WERI-Rb-1 (cell line): ENCODE measurements at places on chromosomes 4 and X.

DNA sequence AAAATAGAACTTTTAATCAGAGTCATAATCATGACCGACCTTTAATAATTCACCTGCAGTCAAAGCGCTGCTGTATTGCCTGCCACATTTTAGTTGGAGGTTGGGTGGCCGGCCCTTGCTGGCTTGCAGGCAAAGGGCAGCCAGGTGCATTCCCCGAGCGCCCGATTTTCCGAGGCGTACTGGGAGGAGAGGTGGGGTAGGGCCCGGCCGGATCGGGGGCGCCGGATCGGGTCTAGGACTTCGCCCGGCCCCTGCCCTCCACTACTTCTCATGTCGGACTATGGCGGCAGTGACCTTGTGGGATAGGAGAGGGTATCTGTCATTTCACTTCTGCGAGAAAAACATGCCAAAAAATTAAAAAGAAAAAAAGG is 2.5 kb upstream of the RS1 start:
- no peak for DNase-seq

GRCh38 chrX:115898382-115899001 is 272.1 kb upstream of the AGTR2 start:
- peak; percentile 97 for DNase-seq

GRCh38 chr4:8580321-8581093 is at the start of gene GPR78:
Gene GPR78 (plus strand): TSS chr4:8580392. CDS start chr4:8580983, 591 bp downstream.
- DNase-seq = peak; percentile 87

DNA sequence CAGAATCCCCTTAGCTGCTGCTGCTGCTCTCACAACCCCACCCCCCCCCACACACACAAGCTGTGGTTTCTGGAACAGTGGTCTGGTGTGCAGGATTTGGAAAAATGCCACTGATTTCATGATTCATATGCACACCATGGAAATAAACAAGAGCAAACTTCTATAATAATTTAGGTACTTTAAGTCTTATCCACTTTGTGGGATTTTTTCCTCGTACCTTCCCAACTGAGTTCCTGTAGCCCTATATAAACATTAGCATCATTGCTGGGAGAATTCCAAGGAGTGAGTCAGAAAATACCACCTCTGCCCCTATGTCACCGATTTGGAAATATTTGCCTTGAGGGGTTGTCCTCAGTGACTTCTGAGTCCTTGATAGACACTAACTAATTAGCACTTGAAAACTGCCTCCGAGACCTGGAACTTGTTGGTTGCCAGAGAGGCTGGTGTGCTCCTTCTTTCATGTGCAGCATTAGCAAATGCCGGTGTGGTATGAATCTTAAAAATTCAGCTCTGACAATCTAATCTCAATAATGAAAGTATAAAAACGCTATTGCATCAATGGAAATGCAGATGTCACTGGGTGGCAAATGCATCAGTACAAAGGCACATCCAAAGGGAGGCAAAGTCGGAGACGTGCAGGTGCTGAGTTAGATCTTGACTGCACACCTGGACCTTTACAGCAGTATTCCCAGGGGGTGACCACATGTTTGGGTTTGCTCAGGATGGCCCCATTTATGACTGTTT is 61.8 kb downstream of the CPE start:
- DNase-seq = no peak

GRCh38 chrX:106613277-106613676 is 1.5 kb downstream of the RADX start:
- DNase-seq = no peak

DNA sequence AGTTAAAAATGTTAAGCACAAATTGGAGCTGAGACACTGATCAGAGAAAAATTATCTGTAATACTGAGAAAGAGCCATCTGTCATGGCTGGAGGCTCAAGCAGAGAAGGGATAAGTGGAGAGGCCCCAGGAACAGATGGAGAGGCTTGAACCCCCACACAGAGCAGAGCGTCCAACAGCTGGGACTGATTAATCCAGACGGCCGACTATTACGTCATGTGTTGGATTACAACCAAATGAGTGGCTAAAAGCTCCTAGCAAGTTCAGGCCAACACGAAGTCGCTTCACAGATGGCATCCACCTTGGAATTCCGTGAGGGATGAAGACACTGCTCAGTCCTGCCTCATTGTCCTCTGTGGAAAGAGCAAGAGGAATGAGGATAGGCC is 57.7 kb upstream of the ATXN3L start:
- DNase-seq = peak; percentile 97

DNA sequence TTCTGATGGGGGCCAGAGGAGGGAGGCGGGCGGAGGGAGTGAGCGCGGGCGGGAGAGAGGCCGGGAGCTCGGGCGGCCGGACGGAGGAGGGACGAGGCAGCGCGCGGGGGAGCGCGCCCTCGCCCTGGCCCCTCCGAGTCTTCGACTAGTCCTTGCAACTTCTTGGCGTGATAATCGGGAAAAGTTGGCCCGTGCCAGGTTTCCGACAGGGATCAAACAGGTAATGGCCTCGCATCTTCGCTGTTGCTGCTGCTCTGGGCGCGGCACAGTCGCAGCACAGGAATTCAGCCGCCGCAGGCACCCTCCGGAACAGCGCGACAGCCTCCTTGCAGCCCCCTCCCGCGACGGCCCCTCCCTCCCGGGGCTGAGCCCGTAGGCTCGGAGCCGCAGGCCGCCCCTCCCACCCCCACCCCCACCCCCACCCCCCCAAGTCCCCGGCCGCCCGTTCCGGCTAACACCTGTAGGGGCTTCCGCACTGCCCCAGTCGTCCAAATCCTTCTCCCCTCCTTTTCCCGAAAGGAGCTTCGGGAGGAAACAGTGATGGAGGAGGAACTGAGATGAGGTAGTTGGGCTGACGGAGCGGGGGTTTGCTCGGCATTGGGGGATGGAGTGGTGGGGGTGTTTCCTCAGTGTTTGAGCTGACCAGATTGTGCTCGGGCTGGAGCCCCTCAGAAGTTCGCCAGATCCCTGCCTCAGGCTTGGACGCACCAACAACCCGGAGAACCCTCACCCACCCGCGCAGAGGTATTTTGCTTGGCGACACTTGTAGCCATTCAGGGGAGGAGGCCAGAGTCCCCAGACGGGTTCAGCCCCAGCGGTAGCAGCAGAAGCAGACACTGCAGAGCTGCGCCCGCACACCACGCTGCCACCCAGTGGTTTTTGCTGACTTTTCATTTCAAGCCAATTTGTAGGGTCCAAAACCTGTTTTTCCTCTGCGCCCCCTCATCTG is at the start of gene FGF13:
FGF13 (minus strand) TSS at position 319 of the 949 bp plus-strand sequence. CDS start 714 bp downstream, outside the sequence.
- DNase-seq = no peak

DNA sequence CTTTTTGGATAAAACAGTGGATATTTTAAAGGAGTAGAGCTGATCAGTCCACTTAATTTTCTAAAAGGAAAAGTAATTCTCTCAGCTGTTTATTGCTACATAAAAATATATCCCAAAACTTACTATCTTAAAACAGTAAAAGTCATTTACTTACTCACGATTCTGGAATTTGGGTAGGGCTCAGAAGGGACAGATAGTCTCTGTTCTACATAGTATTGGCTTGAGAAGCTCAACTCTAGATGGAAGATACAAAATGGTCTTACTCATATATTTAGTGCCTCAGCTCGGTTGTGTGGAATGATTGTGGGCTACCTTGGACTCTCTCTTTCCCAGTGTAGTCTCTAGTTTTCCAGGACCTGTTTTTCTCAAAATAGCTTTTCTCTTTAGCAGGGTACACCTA is 691.5 kb upstream of the POU3F4 start:
- no peak for DNase-seq

DNA sequence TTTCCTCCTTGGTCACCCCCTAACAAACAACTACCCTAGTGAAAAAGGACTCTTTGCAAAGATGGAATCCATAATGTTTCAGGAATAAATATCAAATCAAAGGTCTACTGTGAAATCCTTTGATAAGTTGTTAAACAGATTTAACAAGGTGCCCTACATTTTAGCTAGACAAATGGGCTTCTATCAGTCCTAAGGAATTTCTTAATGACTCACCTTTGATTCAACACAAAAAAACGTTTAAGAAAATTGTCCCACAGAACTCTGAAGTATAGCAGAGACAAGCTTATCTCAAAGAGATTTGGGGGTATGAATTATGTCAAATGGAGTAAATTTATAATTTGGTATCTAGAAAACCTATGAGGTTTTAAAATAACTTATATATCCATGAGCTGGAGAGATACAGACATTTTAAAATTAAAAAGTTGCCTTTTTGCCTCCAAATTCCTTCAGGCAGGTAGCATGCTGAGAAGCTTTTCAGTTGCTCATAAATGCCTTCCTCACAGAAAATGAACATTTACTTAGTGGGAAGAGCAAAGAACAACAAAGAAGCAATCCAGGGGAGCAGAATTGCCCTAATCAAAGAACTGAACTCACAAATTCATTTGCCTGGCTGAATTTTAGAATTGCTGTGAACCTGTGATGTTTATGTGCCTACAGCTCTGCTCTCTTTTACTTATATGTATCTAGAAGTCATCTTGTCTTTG is 649.3 kb downstream of the STPG2 start:
- DNase-seq = no peak

GRCh38 chr4:100208964-100209363 is 18.7 kb upstream of the DDIT4L start:
- no peak for DNase-seq

DNA sequence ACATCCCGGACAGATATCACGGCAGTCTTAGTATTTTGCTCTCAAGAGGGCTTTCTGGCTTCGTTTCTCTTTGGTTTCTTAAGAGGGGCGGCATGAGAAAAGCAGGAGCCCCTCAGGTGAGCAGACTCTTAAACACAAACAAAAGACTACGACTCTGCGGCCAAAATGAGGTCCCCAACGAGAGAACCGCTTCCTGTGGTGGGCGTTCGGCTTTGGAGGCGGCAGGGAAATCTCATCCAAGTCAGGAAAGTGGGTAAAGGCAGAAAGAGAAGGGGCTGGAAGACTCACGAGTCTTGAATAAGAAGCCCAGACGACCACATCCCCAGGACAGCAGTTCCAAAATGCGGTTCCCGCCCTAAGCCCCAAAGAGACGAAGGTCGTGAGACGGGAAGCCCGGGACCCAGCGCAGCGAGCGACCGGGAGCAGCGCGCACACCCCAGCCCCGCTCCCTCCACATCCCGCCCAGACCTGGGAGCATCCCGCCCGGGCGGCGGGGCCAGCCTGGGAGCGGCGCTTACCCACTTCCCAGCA is 409 bp downstream of the UGDH start:
- DNase-seq = no peak

GRCh38 chr4:66662620-66663019 is 882.7 kb downstream of the CENPC start:
- no peak for DNase-seq

- DNase-seq = no peak
Observed at GRCh38 chr4:172996571-172997216, 171.9 kb upstream of the GALNT7 start.

GRCh38 chr4:180148737-180149136 is 2094.5 kb upstream of the TENM3 start:
- DNase-seq = no peak

- DNase-seq = peak; percentile 44
Observed at GRCh38 chrX:153519569-153520286, 2.3 kb downstream of the ATP2B3 start.

GRCh38 chr4:121692261-121692660 is 4.5 kb downstream of the ANXA5 start:
- DNase-seq = no peak

DNA sequence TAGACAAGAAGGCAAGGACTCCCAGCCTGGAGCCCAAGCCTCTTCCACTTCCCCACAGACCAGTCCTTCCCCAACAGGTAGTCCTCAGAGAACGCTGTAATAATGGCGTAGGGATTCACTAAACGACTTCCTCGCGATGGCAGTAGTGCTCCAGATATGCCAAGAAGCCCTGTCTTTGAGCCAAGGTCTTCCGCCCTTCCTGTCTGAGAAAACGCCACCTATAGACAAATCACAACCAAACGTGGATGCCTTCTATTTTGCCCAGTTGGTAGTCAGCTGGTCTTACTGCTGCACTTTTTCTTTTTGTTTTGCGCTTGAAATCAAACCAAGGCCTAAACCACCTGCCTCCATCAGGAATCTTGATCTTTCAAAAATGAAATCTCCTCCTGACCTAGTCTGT is 203.3 kb downstream of the OR13H1 start:
- peak; percentile 89 for DNase-seq

- no peak for DNase-seq
Observed at GRCh38 chr4:94814237-94814636, 56.5 kb downstream of the BMPR1B start.

- no peak for DNase-seq
Observed at GRCh38 chr4:20698820-20699219, 1.4 kb upstream of the PACRGL start.

GRCh38 chrX:14357314-14357713 is 172.0 kb upstream of the GLRA2 start:
- no peak for DNase-seq

DNA sequence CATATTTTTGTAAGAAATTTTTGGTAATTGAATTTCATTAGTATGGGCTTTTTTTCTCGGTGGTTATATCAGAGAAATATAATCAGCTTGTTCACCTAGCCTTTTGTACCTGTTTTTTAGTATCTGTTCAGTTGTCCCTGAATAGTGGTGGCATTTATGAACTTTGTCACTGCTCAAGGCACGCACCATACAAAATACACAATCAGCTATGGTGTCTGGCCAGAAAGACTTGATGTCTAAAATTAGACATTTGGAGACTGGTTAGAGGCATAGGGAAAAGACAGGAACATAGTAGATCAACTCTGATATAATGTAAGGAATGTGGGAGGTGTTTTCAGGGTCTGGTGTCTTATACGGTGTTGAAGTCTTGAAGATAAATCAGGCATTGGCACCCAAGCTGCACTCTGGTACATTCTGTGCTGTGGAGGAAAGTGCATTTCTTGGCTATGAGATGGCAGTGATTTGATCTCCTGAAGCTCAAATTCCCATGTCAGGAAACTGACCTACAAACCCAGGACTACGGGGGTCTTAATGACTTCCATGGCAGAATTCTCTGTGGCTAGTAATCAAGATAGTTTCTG is 3.6 kb downstream of the ART3 start:
- no peak for DNase-seq

DNA sequence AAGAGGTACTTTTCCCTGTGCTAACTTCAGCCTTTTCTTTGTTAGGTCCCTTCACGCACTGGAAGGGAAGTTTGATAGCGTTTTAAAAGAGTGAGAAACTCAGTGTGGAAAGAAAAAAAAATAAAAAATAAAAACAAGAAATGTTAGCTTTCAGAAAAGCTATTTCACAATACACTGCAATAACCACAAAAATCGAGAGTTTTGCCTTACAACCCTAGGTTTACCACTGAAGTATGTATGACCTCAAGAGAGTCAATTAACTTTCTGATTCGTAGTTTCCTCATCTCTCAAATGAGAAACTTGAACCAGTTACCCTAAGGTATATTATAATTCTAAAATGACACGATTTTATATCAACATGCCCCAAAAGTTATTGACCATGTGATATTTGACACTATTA is 93.9 kb upstream of the JADE1 start:
- DNase-seq = no peak

DNA sequence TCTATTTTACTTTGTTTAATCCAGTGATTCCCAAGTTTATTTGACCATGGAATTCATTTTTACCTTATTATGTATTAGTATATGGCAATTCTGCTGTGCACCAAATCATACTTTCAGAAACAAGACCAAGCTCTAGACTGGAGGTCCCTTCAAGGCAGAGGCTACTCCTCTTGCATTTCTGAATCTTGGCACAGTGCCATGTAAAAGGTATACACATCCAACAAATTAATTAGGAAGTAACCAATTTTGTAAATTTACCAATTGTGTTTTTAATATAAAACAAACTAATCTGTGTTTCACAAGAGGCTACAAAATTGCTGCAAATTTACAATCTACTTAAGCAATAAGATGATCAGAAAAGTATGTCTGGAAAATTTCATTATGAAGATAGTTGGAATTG is 712.2 kb upstream of the HS3ST1 start:
- DNase-seq = no peak

GRCh38 chr4:7944599-7945220 is 5.0 kb upstream of the AFAP1 start:
- no peak for DNase-seq

GRCh38 chr4:112633477-112634235 is 3.1 kb downstream of the ZGRF1 start:
- no peak for DNase-seq
